MCF 10A (cell line): ENCODE measurements at places on chromosomes 1 and 21. TPM values are rescaled to one million over a fixed set of nuclear protein-coding genes. Genes with fewer than 3 reads are reported as not detected.

CD5L gene
- not detected in 2 replicates for total RNA-seq

GRCh38 chr1:182869241-182869666, 30.1 kb downstream of the DHX9 start:
- no peaks in the 10 kb centered on the region for H3K4me1 ChIP-seq
- no peak overlapping the region for H3K4me3 ChIP-seq
- peak overlapping the region; percentile 35 for H3K27ac ChIP-seq
- H3K36me3 ChIP-seq, result peaks cover 100% of the 10 kb centered on the region
- no peak for DNase-seq

PLCH2 gene
- 92.6 and 123 TPM in 2 replicates for total RNA-seq

LYPD8 gene
- not detected in 2 replicates for total RNA-seq

- peak overlapping the region; percentile 8 for H3K27ac ChIP-seq
- peaks cover 24% of the 10 kb centered on the region for H3K36me3 ChIP-seq
- H3K4me1 ChIP-seq, result peaks cover 10% of the 10 kb centered on the region
- peak; percentile 60 for DNase-seq
- no peaks in the 10 kb centered on the region for H3K27me3 ChIP-seq
These were observed 504 bp downstream of the SCCPDH start for GRCh38 chr1:246724731-246725095.

GRCh38 chr1:26278724-26279455, 996 bp upstream of the SH3BGRL3 start:
- no peaks in the 10 kb centered on the region for H3K27me3 ChIP-seq
- H3K36me3 ChIP-seq, result peaks cover 31% of the 10 kb centered on the region
- H3K27ac ChIP-seq, result peak overlapping the region; percentile 89
- peak overlapping the region; percentile 89 for H3K4me3 ChIP-seq

- peaks cover 10% of the 10 kb centered on the region for H3K27me3 ChIP-seq
- peak; percentile 50 for DNase-seq
- H3K27ac ChIP-seq, result no peak overlapping the region
- no peaks in the 10 kb centered on the region for H3K36me3 ChIP-seq
- no peak overlapping the region for H3K4me3 ChIP-seq
These were observed 284.4 kb downstream of the SETD4 start for GRCh38 chr21:35775778-35776544.

- no peaks in the 10 kb centered on the region for H3K4me1 ChIP-seq
- no peaks in the 10 kb centered on the region for H3K36me3 ChIP-seq
- H3K4me3 ChIP-seq, result no peak overlapping the region
- no peak overlapping the region for H3K27ac ChIP-seq
- H3K27me3 ChIP-seq, result peaks cover 25% of the 10 kb centered on the region
These were observed 3.0 kb downstream of the C1QC start for GRCh38 chr1:22646384-22646783.

HES3 gene
- total RNA-seq, result not detected in 2 replicates

GBP3 gene
- 19.4 and 20.1 TPM in 2 replicates for total RNA-seq

ZBED6 gene
- total RNA-seq, result 68.2 and 69.8 TPM in 2 replicates

DNA sequence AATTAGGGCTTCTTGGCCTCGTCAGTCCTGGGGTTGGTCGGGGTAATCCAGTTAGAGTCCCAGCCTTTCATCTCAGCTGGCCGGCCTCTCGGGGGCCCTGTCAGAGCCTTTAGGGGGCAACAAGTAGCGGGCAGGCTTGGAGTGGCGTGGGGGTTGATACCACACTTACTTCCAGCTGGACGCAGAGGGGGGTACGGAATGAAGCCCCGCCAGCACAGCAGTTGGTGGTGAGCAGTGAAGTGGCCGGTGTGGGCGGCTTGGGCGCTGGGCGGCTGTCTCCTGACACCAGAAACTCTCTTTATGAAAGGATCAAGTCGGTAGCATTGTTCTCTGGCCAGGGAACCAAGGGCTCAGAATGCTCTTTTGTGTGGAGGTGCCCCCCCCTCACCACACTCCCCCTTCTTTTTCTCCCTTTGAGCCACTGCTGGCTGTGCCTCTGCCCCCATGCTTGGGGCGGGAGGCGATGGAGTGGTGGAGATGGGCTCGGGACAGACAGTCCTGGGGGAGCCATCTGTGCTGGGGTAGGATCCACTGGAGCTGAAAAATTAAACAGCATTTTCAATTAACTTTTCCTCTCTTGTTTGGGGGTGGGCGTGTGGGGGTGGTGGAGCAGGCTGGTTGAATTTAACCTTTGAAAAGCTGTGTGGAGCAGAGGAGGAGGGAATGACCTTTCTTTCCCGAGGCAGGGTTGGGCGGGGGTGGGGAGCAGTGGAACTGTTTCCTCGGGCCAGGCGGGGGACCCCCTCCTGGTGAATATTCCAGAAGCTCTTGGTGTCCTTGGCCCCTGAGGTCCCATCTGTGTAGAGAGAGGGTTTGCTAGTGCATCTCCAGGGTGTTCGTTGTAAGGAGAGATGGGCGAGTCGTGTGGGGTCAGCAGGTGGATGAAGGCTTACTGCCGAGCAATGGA, 102.7 kb downstream of the RNF220 start:
- peaks cover 9% of the 10 kb centered on the region for H3K4me1 ChIP-seq
- no peak overlapping the region for H3K27ac ChIP-seq
- no peak for DNase-seq
- H3K4me3 ChIP-seq, result no peak overlapping the region
- no peaks in the 10 kb centered on the region for H3K27me3 ChIP-seq
- H3K36me3 ChIP-seq, result peaks cover 9% of the 10 kb centered on the region

ARHGAP29 gene
- total RNA-seq, result 38.6 and 46.7 TPM in 2 replicates

- no peaks in the 10 kb centered on the region for H3K36me3 ChIP-seq
- H3K27ac ChIP-seq, result no peak overlapping the region
- no peaks in the 10 kb centered on the region for H3K4me1 ChIP-seq
- H3K27me3 ChIP-seq, result peaks cover 23% of the 10 kb centered on the region
- no peak for DNase-seq
- H3K4me3 ChIP-seq, result no peak overlapping the region
These were observed 304.1 kb downstream of the PBX1 start for GRCh38 chr1:164863056-164863455.

KRTAP7-1 gene
- total RNA-seq, result not detected in 2 replicates

DNA sequence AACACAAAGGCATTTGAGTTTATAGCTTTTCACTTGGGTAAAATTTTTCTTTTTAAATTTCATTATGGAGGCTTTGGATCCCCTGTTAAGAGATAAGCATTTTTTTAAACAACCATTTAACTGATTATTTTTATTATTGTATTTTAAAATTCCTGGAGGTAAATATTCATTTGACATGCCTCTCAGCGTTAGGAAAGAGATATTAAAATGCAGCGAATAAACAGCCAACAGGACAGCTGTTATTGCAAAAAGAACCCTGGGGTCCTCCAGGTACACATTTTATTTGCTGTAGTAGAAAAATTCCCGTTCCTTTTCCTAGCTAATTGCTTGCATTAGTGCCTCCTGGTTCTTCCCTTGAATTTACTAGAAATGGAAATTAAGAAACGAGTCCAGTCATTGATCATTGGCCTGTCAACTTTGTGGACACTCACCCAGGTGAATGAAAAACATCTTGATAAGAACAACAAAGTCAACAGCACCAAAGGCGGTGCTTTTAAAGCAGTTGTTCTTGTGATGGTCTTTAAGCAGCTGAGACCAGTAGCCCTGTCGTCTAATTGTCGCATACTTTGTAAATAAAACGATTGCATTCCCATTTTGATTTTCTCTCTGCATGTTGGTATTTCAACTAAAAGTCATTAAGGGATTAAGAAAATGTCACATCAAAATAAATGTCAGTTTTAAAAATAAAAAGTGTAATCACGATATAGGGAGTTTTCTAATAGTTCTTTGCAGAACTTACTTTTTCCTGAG, 282.4 kb downstream of the GRIK1 start:
- H3K27me3 ChIP-seq, result no peaks in the 10 kb centered on the region
- H3K36me3 ChIP-seq, result no peaks in the 10 kb centered on the region
- no peak overlapping the region for H3K4me3 ChIP-seq
- peak overlapping the region; percentile 7 for H3K27ac ChIP-seq
- DNase-seq, result no peak
